Large intestine (tissue), 12 donors: ENCODE measurements at places on chromosomes 3 and 15.

DNA sequence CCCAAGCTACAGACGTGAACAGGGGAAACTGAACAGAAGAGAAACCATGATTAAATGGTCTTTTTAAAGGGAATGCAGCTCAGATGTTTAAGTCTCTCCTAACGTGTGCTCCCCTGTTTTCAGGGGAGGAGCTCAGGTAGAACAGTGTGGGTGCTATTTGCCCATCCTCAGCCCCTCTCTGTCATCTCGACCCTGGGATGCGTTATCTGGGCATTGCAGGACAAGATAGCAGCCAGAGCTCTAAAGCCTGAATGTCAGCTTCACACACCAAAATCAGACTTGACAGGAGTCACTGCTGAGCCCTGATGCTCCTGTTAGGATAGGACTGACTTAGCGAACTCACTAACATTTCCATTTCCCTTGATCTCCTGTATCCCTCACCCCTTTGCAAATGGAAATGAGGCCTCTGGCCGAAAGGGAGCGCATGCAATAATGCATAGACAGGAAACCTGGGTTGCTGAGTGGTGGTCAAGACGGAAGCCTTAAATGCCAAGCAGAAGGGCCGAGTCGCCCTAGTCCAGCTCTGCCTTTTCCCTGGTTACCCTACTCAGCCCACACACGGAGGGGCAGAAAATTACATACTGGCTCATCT is 234.9 kb upstream of the TPM1 start:
- DNase-seq, result no peak

GRCh38 chr15:90352107-90352893 is at the start of gene ZNF774:
Gene ZNF774 (plus strand): TSS chr15:90352284. CDS start chr15:90354661, 2,377 bp downstream.
- peak; percentile 93 for DNase-seq

GRCh38 chr3:131658771-131659170 is 156.0 kb upstream of the MRPL3 start:
- DNase-seq, result no peak

- DNase-seq, result no peak
These were observed 50.7 kb downstream of the SETD5 start for GRCh38 chr3:9448071-9448470.

GRCh38 chr3:67402873-67403272 is 251.5 kb downstream of the SUCLG2 start:
- no peak for DNase-seq

- no peak for DNase-seq
These were observed 135.0 kb downstream of the VPS8 start for GRCh38 chr3:184946917-184947316.

GRCh38 chr15:69080295-69081248 is 66.1 kb downstream of the NOX5 start:
- no peak for DNase-seq
